ENCODE measurements at places on chromosomes 2 and 18.

DNA sequence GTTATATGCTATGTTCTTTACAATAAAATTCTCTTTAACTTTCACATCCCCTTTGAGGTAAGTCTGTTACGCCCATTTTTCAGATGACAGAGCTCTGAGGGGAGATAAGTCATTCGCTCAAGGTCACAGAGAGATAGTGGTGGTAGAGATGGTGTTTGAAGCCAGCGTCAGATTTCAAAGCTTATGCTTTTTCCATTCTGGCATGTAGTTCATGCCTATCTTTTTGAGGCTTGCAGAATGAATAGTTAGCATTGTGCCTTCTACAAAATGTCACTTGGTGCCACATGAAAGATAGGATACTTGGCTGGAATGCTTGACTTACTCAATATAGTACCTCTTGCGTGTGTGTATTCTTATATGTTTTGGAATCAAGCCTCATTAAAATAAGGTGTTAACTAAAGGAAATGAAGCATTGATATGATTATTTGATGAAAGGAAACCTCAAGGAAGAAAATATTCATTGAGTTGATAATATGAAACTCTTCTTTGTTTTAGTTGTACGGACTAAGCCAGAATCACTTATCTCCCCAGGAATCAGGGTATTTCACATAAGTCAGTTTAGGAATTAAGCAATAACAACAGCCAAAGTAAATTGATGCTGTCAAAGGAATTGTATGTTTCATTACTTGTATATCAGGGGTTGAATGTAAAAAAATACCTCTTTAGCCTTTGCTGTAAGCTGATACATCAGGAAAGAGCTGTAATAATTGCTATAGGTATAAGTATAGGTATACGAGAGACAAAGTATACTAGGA, 15.5 kb downstream of the SPATS2L start:
- DNase-seq = no peak

DNA sequence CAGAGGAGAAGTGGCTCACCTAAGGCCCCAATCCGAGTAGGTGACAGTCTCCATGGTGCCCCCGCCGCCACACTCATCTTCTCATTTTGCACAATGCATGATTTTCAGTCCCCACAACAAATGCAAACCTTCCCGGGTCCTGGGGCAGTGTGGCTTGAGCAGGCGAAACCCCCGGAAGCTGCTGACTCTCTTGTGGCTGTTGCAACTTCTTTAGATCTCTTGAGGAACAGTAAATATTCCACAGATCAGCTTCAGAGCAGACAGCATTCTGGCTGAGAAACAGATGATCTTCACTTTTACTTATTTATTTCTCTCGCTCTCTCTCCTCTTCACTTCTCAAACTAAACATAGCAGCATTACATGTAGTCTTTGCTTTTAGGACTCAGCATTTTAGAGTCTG, 51.9 kb downstream of the ASAP2 start:
- no peak for DNase-seq

DNA sequence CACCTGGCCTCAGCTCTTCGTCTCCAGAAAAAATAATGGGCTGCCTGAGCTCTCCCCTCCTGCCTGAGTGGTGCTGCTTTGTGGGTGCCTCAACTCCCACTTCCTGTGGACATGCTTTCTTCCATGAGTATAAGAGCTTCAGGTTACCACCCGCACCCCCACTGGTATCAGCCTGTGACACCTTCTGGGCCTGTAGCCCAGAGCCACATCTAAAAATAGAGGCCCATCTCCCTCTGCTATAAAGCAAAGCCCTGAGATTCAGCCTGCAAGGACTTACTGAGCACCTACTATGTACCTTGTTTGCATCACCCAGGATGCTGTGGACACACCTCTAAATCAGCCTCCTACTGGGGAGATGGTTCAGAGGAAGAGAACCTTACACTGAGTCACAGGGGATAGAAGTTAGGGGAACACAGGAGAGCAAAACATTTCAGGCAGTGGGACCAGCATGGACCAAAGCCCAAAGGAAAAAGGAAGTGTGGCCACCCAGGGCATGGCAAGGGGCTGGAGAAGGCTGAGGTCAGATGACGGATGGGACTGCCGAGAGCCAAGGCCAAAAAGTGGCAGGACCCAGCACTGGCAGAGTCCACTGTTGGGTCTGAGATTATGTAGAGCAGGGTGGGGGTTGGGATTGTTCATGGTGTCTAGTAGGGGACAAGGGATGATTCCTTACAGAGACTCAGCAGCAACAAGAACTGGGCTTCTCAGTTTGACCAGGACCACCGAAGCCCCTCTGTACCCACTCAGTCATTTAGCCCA, 123.7 kb upstream of the PPP1CB start:
- no peak for DNase-seq

- DNase-seq = no peak
Observed at GRCh38 chr18:2411381-2411960, 159.8 kb downstream of the METTL4 start.

GRCh38 chr18:79626905-79627749, 52.5 kb upstream of the CTDP1 start:
- no peak for DNase-seq

DNA sequence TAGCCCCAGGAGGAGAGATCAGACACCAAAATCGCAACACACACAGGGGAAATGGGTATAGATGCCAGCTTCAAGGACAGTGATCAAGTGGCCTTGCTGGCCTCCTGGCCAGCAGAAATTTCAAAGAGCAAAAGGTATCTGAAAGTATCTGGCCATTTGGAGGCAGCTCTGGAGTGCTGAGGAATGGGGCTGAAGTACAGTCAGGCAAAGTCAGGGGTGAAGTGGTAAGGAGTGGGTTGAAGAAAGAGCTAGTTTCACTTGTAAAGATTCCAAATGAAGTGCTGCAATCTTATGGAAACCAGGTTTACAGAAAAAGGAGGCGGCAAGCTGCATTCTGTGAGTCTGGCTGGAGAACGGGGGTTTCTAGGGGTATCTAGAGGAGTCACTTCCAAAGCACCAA, 19.2 kb upstream of the PCBP1 start:
- no peak for DNase-seq

DNA sequence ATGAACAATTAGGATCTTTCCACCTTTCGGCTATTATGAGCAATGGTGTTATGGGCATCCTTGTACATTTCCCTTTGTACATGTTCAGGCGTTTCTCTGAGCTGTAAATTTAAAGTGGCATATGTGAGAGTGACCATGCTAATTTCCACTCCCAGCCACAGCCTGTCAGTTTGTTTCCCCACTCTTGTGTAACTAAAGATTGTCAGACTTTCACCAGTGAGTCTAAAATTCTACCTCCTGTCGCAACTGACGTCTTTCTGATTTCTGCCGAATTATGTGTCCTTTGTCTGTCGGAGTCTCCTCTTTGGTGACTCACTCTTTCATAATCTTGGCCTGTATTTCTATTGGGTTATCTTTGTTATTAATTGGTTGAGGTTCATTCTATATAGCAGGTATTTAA, 50.7 kb downstream of the TRAPPC12 start:
- no peak for DNase-seq

DNA sequence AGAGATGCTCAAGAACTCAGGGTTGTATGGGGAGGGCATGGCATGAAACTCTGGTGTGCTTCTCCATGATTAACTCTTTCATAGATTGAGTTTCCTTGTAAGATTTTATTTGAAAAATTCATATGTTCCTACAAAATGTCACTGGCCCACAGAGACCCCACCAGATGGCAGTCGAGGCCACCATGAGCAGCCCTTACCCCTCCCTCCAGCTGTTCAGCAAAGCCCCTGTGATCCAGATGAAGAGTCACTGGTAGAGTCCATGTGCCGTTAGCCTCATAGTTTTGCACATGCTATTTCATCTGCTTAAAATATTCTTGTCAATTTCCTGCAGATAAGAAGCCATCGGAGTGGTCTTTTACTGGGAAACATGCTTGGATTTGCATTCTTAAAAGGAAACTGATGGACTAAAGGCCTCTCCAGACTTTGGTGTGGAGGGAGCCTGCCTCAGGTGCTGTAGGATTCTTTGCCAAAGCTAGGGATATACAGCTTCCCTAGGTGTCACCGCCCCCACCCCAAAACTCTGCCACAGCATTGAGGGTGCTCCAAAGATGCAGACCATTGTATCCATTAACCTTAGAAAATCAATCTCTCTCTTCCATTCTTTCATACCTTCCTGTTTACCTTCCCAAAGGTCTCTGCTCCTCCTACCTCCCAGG, 18.8 kb downstream of the ZNF385B start:
- peak; percentile 39 for DNase-seq

- no peak for DNase-seq
Observed at GRCh38 chr2:86806059-86806857, 15.5 kb upstream of the CD8A start.

- DNase-seq = no peak
Observed at GRCh38 chr2:65722028-65722778, 289.8 kb upstream of the SPRED2 start.

- no peak for DNase-seq
Observed at GRCh38 chr2:236164925-236165841, 3.0 kb downstream of the GBX2 start.

- no peak for DNase-seq
Observed at GRCh38 chr2:221096706-221097567, 475.2 kb downstream of the EPHA4 start.

DNA sequence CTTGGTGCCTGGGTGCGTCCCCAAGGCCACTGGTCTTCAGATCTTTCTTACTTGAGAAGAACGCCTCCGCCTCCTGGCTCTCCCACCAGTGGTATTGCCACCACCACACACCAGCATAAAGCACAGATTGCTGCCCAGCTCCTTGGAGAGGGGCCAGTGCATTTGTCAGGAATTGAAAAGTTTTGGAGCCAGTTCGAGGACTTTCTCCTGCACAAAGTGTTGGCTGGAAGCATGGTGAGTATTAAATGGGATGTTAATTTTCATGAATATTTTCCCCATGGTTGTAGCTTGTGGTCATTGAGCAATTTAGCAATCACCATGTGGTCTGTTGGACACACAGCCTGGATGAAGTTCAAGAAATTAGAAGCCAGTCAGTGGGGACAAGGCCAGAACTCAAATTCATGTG, 684.6 kb upstream of the FANCL start:
- DNase-seq = no peak

DNA sequence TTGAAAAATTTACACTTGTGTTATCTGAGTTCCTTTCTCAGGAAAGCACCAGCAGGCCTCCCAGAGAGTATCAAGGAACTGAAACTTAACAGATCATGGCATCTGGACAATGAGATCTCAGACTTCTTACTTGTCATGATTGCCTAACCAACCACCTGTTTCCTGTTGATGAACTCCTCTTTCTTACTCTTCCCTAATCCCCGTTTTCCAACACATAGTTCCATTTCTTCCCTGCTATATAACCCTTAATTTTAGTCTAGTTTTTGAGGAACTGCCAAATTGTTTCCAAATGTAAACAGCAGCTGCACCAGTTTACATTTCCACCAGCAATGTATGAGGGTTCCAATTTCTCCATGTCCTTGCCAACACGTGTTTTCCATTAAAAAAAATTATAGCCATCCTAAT, 6.1 kb upstream of the FAM171B start:
- peak; percentile 16 for DNase-seq

GRCh38 chr18:62366992-62367391, 41.9 kb downstream of the TNFRSF11A start:
- DNase-seq = no peak

GRCh38 chr2:95025406-95026319, at the start of gene MAL:
MAL (plus strand) TSS chr2:95025708; CDS start chr2:95025793, 85 bp downstream.
- DNase-seq = peak; percentile 83

- DNase-seq = no peak
Observed at GRCh38 chr2:132415256-132415914, 1.2 kb upstream of the GPR39 start.

- no peak for DNase-seq
Observed at GRCh38 chr18:55585920-55586561, 2.0 kb downstream of the TCF4 start.

DNA sequence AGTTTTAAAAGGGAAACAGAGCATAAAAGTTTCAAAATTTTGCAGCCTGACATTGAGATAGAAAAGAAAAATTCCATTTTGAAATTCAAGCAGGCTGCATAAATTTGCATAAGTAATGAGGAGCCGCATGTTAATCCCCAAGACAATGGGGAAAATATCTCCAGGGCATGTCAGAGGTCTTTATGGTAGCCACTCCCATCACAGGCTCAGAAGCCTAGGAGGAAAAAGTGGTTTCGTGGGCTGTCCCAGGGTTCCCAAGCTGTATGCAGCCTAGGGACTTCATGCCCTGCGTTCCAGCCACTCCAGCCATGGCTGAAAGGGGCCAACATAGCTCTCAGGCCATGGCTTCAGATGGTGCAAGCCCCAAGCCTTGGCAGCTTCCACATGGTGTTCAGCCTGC, 108.8 kb downstream of the SLC4A10 start:
- DNase-seq = no peak

DNA sequence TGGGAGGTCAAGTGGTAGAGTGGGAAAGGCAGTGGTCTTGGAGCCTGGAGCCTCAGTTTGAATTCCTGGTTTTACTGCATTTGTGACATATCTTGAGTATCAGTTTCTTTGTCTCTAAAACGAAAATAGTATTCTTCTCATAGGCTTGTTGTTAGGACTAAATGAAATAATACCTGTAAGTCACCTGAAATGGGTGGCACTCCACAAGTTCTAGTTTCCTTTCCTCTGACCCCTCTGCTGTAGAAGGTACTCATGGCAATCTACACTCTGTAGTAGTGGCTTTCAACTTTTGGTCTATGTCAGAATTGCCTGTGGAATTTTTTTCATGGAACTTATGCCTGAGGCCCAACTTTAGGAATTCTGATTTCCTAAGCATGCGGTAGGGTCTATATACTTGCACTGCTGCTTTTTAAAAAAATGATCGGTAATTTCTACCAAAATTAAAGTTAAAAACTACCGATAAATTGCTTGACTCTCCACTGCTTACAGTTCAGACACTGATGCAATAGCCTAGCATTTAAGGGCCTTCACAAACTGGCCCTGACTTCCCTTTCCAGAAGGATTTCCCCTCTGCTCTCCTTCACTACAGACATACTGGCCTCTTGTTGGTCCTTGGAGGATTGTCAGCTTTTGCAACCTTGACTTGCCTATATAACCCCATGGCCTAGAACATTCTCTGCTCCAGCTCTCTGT, 47.2 kb downstream of the PLEK start:
- no peak for DNase-seq

GRCh38 chr18:9086015-9086414, 16.5 kb upstream of the NDUFV2 start:
- no peak for DNase-seq

GRCh38 chr2:129768036-129768386, 211.5 kb upstream of the RAB6C start:
- DNase-seq = no peak

GRCh38 chr18:23453680-23454058, 582 bp downstream of the RIOK3 start:
- peak; percentile 20 for DNase-seq

GRCh38 chr18:9124824-9125223, 11.8 kb upstream of the ANKRD12 start:
- no peak for DNase-seq

- no peak for DNase-seq
Observed at GRCh38 chr2:222355860-222356259, 57.1 kb upstream of the PAX3 start.

GRCh38 chr2:218079943-218080913, 11.2 kb downstream of the RUFY4 start:
- peak; percentile 73 for DNase-seq

- DNase-seq = no peak
Observed at GRCh38 chr2:240974771-240975572, 23.4 kb upstream of the SNED1 start.

GRCh38 chr18:76450452-76451395, 44.3 kb downstream of the ZNF516 start:
- DNase-seq = no peak

Data from RPMI8226 (cell line).